ENCODE measurements at places on chromosomes 7 and 10.

- DNase-seq, result no peak
Measured at GRCh38 chr10:126315494-126316177, 72.6 kb downstream of the ADAM12 start.

- no peak for DNase-seq
Measured at GRCh38 chr10:127216786-127217185, 20.4 kb upstream of the INSYN2A start.

DNA sequence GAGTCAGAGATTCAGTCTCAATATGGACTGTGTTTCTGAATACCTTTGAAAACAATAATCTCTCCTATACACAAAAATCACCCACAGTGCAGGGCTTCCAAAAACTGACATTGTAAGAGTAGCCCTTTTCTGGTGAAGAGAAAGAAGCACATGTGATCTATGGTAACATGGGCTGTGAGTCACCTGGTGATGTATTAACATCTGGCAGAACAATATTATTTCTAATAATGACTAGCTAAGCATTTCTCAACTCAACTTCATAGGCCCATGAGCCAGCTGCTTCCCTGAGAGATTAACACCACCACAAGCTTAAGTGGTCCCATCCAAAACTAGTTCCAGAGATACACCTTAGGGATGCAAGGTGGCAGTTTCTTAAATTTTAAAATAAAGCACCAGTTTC is 331.0 kb upstream of the NRP1 start:
- no peak for DNase-seq

GRCh38 chr7:96118449-96119001 is 203.4 kb downstream of the SLC25A13 start:
- DNase-seq, result no peak

- no peak for DNase-seq
Measured at GRCh38 chr10:86060386-86061277, 306.0 kb downstream of the GRID1 start.

DNA sequence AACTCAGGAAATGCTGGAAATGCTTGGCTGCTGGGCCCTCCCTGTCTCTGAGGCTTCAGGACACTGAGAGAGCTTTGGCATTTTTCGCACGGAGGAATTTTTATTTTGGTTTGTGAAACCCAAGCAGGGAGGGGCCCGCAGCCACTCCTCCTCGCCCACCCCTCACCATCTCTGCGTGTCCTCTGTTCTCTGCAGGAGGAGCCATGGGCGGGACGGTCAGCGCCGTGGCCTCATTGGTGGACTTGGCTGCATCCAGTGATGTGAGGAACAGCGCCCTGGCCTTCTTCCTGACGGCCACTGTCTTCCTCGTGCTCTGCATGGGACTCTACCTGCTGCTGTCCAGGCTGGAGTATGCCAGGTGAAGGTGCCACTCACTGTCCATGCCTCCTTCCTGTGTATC is 36.8 kb downstream of the SLC29A3 start:
- DNase-seq, result no peak

GRCh38 chr7:1113548-1113885 is 25.6 kb downstream of the GPER1 start:
- no peak for DNase-seq

- no peak for DNase-seq
Measured at GRCh38 chr7:1769286-1770200, 99.5 kb downstream of the ELFN1 start.

- no peak for DNase-seq
Measured at GRCh38 chr7:11203683-11204082, 230.0 kb downstream of the PHF14 start.

DNA sequence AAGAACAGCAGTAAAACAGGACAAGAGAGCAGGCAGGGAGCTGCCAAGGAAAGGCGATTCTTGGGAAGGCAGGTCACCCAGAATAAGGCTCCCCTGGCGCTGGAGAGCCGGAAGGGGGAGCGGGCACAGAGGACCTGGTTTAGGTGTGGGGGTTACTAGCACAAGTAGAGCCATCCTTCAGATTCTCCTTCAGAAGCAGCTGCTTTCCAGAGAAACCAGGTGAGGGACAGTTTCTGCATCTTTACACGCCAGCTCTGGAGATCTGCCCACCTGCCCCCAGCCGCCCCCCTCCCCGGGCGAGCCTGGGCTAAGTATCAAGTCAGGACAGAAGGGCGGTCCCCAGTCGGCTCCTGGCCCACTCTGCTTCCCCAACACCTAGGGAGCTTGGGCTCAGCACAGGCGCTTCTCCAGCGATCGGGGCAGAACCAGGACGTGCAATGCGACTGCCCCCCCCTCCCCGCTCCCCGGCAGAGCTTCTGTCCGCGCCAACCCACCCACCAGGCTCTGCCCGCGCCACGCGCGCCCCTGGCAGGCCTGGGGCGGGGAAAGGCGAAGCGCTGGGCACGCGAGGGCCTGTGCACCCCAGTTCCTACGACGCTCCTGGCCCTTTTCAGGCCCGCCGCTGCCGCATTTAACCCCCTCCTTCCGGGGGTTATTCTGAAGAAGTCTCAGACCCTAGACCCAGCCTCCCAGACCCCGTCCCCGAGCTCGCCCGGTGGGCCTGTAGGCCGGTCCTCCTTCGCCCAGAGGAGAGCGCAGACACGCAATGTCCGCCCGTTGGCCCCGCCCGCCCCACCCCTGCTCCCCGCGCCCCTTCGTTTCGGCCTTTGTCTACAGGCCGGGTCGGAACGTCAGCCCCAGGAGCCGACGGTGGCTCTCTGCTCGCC is 4.4 kb upstream of the EN2 start:
- DNase-seq, result no peak

DNA sequence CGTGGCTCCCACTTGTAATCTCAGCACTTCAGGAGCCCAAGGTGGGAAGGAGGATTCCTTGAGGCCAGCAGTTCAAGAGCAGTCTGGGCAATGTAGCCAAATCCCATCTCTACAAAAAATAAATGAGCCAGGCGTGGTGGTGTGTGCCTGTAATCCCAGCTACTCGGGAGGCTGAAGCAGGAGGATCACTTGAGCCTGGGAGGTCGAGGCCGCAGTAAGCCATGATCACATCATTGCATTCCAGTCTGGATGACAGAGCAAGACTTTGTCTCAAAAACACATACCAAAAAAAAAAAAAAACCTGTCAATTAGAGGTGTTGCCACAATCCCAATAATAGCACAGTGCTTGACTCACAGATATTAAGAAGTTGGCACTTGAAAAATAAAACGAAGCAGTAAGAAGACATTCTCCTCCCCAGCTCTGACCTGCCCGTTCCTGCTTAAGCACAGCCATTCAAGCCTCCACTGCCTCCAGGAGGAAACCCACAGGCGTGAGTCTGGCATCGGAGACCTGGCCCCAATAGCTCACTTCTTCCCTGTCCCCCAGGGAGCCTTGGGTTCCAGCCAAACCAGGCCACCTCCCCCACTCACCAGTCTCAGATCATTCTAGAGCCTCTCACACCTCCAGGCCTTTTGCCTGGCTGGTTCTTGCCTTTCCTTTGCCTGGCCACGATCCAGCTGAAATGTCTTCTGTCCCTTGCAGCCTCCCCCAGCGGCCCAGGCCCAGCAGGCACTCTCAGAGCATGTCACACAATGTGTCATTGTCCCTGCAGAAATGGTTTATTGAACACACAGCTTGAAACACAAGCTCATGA is 45.3 kb upstream of the GTF2I start:
- no peak for DNase-seq

DNA sequence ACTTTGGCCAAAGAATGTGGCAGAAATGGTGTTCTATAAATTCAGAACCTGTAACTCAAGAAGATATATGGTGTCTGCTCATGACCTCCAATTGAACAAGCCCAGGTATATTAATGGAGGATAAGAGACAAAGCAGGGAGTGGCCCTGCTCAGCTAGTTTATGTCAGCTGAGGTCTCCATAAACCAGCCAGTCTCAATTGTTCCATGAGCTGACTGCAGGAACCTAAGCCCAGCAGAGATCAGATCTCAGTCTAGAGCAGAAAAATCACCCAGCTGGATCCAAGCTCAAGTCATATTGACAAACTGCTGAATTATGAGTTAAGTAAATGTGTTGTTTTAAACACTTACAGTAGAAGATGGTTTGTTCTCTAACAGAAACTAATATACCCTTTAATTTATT is 105.5 kb upstream of the SGCE start:
- no peak for DNase-seq

DNA sequence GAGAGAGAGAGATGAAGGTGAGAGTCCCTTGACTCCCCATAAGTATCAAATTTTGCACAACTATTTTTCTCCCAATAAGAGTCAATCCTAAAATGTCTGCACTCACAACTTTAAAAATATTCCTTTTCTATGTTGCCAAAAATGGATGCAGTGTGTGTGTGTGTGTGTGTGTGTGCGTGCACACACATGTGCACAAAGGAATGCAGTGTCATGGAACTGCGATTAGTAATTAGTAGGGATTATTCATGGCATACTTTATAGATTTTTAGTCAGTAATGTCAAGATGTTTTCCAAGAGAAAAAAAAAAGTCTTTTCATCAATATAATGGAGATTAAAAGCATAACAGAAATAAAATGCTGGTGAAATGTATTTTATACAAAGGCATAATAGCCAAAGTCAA is 179.1 kb upstream of the LRRTM3 start:
- no peak for DNase-seq

GRCh38 chr10:97050956-97051496 is 134.7 kb downstream of the SLIT1 start:
- DNase-seq, result no peak

GRCh38 chr10:122474131-122474818 is 12.9 kb downstream of the HTRA1 start:
- no peak for DNase-seq

DNA sequence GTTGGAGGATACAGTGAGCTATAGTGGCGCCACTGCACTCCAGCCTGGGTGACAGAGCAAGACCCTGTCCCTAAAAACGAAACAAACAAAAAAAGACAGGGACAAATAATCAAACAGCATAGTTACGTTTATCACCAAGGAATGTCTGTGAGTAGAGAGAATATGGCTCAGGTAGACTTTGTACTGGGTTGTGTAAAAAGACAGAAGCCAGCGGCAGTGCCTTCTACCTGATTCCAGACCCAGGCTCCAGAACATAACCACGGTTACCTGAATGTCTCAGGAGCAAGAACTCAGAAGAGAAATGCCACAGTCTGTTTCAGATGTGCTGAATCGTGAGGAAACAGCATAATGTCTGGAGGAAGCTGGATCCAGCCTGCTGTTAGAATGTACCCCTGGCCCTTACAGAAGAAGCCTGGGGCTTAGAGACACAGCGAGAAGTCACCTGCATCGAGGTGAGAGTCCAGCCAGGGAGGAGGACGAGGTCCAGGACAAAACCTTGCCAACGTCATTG is 60.9 kb upstream of the KAT6B start:
- DNase-seq, result no peak

DNA sequence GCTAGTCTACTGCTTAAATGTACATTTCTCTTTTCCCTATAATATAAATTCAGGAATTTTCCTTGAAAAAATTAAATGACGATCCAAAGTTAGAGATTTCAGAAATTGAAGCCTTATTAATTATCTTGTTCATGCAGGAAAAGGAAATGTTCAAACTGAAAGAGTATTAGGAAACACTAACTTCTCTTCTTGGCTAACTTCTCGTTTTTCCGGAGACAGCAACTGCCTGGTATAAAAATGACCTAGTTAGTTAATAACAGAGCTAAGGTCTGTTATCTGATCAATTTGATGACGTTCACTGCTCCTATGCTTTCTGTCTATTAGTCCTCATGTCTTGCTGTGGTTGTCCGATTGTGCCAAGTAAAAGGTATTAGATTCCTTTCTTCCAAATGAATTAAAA is 212.5 kb downstream of the DGKB start:
- no peak for DNase-seq

DNA sequence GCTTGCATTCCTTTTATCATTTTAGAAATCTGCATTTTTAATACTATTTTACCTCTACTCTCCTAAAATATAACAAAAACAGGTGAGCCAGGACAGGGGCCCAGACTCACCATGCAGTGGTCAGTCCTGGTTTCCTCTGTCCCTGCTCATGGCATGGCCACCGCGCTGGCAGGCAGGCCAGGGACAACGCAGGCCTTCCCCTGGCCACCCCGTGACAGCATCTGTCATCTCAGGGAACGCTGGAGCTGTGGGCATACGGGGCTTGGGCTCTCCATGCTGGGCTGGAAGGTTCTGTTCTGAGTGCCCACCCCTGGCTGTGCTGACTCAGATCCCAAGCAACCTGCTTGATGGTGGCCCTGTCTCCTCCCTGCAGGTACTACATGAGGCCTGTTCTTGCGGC is 35.1 kb upstream of the CDH23 start:
- no peak for DNase-seq

DNA sequence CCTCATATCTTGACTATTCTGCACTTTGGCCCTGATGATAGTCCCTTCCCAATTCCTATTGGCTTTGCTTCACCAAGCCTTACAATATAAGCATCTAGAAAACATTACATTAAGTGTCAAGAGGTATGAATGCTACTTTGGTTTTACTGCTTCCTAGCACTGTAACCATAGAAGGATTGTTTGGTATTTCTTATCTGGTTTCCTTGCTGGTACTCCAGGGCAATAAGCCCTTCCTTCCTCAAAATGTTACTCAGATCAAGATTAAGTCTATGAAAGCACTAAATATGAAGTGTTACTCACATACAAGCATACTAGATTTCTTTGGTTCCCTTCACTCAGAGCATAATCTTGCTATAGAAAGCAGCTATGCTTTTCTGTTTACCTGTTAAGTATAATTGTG is 492.5 kb downstream of the ETV1 start:
- DNase-seq, result no peak

GRCh38 chr7:36306722-36307121 is 82.9 kb upstream of the ANLN start:
- DNase-seq, result no peak

GRCh38 chr7:125136341-125136740 is 206.7 kb upstream of the POT1 start:
- DNase-seq, result no peak

- peak; percentile 1 for DNase-seq
Measured at GRCh38 chr7:126079581-126079980, 1150.0 kb upstream of the POT1 start.

DNA sequence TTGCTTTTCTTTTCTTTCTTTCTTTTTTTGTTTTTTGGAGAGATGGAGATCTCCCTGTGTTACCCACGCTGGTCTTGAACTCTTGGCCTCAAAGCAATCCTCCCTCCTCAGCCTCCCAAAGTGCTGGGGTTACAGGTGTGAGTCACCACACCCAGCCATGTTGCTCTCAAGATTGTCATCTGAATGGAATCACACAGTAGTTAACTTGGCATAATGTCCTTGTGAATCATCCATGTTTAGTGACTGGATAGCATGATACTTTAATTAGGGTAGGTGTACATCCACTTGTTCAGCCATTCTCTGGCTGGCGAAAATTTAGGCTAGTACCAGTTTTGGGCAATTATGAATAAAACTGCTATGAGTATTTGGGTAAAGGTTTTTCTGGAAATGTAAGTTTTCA is 15.4 kb upstream of the GRB10 start:
- DNase-seq, result no peak

- DNase-seq, result no peak
Measured at GRCh38 chr7:98949336-98950044, 71.2 kb downstream of the TRRAP start.
